ENCODE measurements at places on chromosomes 7 and 10.

GRCh38 chr7:107999779-108000560, 3.0 kb downstream of the LAMB1 start:
- DNase-seq = no peak

- DNase-seq = no peak
These were observed 35.7 kb downstream of the GSDME start for GRCh38 chr7:24721481-24722001.

DNA sequence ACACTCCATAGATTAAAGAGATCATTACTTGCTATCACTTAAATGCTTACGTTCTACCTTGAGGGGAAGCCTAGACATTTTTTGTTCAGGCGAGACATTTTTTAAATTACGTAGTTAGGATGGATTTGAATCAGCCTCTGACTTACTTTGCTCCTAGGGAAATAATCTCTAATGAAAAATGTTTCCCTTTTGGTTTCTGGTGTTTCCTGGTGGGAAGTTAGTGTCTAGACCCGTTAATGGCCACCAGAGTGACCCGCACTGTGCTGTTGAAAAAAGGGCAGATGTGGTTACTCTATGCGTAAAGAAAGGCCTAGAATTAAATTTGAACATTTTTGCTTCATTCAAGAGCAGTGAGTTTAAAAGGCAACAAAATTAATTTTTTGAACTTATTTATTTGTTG, 3.8 kb downstream of the ZNF365 start:
- DNase-seq = no peak

DNA sequence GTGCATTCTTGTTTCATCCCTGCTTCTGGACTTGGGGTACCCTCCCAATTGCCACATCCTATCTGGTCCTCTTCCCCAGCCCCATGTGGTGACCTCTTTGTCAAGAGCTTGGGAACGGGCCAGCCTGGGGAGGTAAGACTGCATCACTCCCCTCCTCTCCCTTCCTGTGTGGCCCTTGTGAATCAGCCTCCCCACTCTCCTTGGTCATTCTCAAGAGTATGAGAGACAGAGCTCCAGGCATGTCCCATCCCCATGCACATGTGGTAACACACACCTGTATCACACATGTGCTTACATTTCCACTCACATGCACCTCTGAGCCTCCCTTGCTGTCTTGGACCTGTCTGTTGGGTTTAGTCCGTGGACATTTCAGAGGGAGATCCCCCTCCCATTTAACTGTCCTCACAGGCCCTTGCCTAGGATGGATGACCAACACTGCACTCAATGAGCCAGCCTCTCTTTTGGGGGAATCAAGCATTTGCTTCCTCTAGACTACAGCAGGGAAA, 2.6 kb downstream of the MRPL43 start:
- no peak for DNase-seq

- DNase-seq = peak; percentile 26
These were observed 77.5 kb upstream of the CTTNBP2 start for GRCh38 chr7:117950601-117951260.

Measured in KG1 (cell line).